ENCODE measurements at places on chromosomes 7 and 10. TPM values are rescaled to one million over a fixed set of nuclear protein-coding genes. Genes with fewer than 3 reads are reported as not detected.

The AQP1 gene
- 2.5 TPM for total RNA-seq

The UNC5B gene
- total RNA-seq = 18.8 TPM

The AGR2 gene
- not detected for total RNA-seq

The GPR15LG gene
- not detected for total RNA-seq

The GAD2 gene
- total RNA-seq = not detected

The TMEM213 gene
- total RNA-seq = not detected

The FRMPD2 gene
- total RNA-seq = 0.34 TPM

The PRLHR gene
- total RNA-seq = not detected

The LRGUK gene
- total RNA-seq = 0.17 TPM

The IMPDH1 gene
- total RNA-seq = 42.9 TPM

The TMEM273 gene
- 5.6 TPM for total RNA-seq

The GOT1 gene
- total RNA-seq = 17.1 TPM

The HOXA7 gene
- total RNA-seq = 2.5 TPM

The MLXIPL gene
- not detected for total RNA-seq

The MSMB gene
- not detected for total RNA-seq

The C7orf57 gene
- not detected for total RNA-seq

The MMRN2 gene
- 93.6 TPM for total RNA-seq

The POLR1F gene
- total RNA-seq = 19.6 TPM

The VSTM4 gene
- total RNA-seq = 0.65 TPM

The DNMBP gene
- total RNA-seq = 43.0 TPM

The GJC3 gene
- 1.0 TPM for total RNA-seq

The TAS2R4 gene
- total RNA-seq = 0.33 TPM

The ADAP1 gene
- 5.0 TPM for total RNA-seq

The OR13A1 gene
- not detected for total RNA-seq

Data from dermis lymphatic vessel endothelial cell (primary cell).